GM23248 (cell line): ENCODE measurements at places on chromosomes 1 and 21. TPM values are rescaled to one million over a fixed set of nuclear protein-coding genes. Genes with fewer than 3 reads are reported as not detected.

GRCh38 chr1:29243871-29244200 is 7.5 kb downstream of the PTPRU start:
- peak; percentile 78 for DNase-seq

The TPTE gene
- not detected in 2 replicates for total RNA-seq

DNA sequence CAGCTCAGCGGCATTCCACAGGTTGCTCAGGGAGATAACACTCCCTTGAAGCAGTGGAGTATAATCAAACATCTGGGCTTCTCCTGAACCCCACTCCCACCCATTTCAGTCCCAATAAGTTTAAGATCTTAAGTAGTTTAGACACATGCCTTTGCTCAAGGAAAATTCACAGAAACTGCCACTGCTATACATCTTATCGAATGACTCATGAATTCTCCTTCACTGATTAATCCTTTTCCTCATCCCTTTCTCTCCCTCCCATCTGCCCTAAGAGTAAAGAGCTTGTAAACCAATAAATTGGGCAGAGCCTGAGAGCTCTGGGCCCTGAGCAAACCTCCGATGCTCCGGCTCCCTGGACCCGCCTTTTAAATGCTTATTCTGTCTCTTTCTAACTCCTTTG is 10.2 kb downstream of the VN1R5 start:
- peak; percentile 26 for DNase-seq

The OR2T11 gene
- total RNA-seq: not detected in 2 replicates

DNA sequence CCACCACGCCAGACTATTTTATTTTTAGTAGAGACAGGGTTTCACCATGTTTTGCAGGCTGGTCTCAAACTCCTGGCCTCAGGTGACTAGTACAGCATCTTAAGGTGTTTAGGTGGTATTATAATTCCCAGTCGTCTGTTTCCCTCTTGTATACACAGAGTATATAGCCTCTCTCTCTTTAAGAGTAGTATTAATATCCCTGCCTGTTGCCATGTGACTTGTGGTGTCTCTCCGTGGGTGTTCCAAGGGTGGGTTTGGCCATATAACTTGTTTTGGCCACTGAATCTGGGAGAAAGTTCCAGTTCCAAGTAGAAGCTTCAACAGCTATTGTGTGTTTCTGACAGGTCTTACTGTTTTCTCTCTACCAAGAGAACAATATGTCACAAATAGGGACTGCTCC is 29.6 kb downstream of the EPS15 start:
- no peak for DNase-seq

DNA sequence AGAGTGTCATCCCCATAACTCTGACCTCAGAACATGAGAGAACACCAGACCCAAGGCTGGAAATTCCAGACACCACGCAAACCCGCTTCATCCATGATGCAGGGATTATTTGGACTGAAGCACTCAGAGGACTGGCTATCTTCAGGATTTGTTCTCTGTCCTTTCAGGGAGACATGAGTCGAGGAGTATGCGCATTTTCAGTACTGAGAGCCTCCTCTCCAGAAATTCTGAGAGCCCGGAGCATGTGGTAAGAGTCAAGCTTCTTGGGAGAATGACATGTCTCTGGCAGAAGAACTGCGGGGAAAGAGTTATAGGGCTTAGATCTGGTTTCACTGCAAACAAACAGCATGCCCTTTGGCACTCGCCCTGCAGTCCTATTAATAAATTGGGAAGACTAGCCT is 6.9 kb downstream of the LAX1 start:
- peak; percentile 46 for DNase-seq

The OLFML3 gene
- 156 and 168 TPM in 2 replicates for total RNA-seq

GRCh38 chr1:87108228-87108627 is 193.8 kb downstream of the HS2ST1 start:
- no peak for DNase-seq

The PRMT2 gene
- total RNA-seq: 130 and 171 TPM in 2 replicates

GRCh38 chr1:230909974-230910754 is 41.8 kb upstream of the C1orf198 start:
- no peak for DNase-seq

The LAMC2 gene
- 1.9 and 2.4 TPM in 2 replicates for total RNA-seq

DNA sequence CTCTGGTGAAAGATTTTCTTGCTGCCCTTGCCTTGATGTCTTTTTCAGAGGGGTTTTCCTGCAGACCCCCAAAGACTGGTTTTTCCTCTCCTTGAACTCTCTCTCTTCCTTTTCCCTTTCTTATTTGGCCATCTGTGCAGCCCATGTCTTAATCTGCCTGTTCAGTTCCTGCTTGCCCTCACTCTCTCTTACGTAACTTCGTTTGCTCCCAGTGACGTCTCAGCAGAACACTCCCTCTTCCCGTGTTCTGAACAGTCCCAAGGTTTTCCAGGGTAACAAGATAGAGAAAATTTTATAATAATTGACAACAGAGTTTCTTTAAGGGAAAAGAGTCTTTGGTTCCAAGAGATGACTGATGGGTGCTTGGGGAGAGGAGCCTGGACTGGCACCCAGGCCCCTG is 109.1 kb upstream of the LMO4 start:
- no peak for DNase-seq

The CHD5 gene
- 0.11 and 0.25 TPM in 2 replicates for total RNA-seq
